ENCODE measurements at places on chromosomes 7 and 10.

GRCh38 chr7:3861941-3862340 is 560.9 kb downstream of the SDK1 start:
- no peak for DNase-seq

DNA sequence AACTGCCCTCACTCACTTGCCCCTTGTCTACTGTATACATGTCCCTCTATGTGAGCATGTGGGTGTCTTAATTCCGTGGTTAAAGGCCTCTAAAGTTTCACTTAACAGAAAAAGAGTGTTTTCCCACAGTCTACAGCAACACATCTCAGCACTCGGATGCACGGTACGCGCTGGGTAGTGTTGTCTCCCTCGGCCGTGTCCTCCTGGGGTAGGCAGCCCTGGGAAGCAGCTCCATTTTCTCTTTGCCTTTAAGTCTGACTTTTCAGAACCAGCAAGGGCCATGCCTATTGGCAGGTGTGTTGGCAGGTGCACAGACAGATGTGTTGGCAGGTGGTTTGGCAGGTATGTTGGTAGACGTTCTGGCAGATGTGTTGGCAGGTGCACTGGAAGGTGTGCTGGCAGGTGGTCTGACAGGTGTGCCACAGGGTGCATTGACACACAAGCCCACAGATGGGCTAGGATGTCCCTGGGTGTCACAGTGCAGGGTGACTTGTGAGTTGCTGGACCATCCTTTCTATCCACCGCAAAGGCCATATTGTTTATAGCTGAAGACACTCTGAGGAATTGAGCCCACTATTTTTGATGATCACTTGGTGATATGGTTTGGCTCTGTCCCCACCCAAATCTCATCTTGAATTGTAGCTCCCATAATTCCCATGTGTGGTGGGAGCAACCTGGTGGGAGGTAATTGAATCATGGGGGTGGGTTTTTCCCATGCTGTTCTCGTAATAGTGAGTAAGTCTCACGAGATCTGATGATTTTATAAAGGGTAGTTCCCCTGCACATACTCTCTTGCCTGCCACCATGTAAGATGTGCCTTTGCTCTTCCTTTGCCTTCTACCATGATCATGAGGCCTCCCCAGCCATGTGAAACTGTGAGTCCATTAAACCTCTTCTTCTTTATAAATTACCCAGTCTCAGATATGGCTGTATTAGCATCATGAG is 296.9 kb downstream of the TNS3 start:
- DNase-seq: no peak

- DNase-seq: no peak
Measured at GRCh38 chr10:24390146-24390700, 181.3 kb downstream of the KIAA1217 start.

DNA sequence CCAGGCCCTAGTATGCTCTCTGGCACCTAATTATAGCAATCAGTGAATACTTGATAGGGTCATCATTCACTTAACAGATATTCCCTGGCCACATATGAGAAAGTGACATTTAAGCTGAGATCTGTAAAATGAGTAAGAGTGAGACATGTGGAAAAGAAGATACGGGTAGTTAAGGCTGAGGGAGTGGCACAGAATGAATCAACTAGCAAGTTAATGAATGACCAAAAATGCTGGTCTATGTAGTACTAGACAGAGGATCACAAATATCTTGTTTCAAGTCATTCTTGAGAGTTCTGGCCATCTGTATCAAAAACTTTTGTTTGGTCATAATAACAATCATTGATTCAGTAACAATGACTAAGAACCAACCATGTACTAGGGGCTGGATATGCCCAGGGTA is 954.9 kb downstream of the CNTNAP2 start:
- DNase-seq: no peak

- no peak for DNase-seq
Measured at GRCh38 chr10:43700306-43700705, 51.6 kb upstream of the ZNF32 start.
